ENCODE measurements at places on chromosomes 2 and 18.

GRCh38 chr2:140108706-140109475 is 1328.7 kb upstream of the NXPH2 start:
- DNase-seq = no peak

GRCh38 chr2:227608561-227609338 is 5.9 kb downstream of the SCYGR3 start:
- no peak for DNase-seq

DNA sequence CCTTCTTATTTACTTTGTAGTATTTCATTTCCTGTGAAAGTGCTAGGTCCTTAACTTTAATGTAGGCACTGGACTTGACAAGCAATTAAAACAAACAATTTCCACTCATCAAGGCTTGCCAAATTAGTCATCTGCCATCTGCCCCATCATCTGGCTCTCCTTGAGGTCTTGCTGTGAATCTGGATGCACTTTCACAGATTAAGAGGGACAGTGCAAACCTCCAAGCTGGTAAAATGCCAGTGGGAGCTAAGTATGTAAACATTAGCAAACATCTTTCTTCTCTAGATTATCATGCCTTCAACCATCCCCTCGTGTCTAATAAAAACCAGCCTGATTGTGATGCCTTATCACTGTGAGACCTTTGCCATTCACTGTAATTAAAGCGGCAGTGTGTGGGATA is 402.9 kb downstream of the ERBB4 start:
- DNase-seq = no peak

- no peak for DNase-seq
Observed at GRCh38 chr2:217983276-217984233, 19.2 kb downstream of the TNS1 start.

- DNase-seq = no peak
Observed at GRCh38 chr18:54392543-54393023, 34.9 kb downstream of the C18orf54 start.

- no peak for DNase-seq
Observed at GRCh38 chr2:3248754-3249475, 128.7 kb downstream of the EIPR1 start.

- DNase-seq = no peak
Observed at GRCh38 chr2:183248866-183249567, 124.8 kb downstream of the NUP35 start.
